Nucleus accumbens (tissue), 56 donors: ENCODE measurements at places on chromosomes 4 and X.

GRCh38 chrX:83829874-83830273, 31.1 kb upstream of the CYLC1 start:
- DNase-seq = no peak

- DNase-seq = no peak
Observed at GRCh38 chr4:38581426-38582106, 82.4 kb upstream of the KLF3 start.

GRCh38 chr4:86688026-86688425, 93.9 kb downstream of the PTPN13 start:
- DNase-seq = no peak

GRCh38 chr4:109590905-109591304, 30.9 kb downstream of the MCUB start:
- no peak for DNase-seq
